ENCODE measurements at places on chromosomes 6 and 20.

- DNase-seq: no peak
Measured at GRCh38 chr20:23710771-23711170, 21.9 kb upstream of the CST4 start.

GRCh38 chr6:47714802-47715201, 16.4 kb downstream of the ADGRF4 start:
- DNase-seq: no peak

- DNase-seq: no peak
Measured at GRCh38 chr6:37173493-37174195, 3.7 kb downstream of the PIM1 start.

DNA sequence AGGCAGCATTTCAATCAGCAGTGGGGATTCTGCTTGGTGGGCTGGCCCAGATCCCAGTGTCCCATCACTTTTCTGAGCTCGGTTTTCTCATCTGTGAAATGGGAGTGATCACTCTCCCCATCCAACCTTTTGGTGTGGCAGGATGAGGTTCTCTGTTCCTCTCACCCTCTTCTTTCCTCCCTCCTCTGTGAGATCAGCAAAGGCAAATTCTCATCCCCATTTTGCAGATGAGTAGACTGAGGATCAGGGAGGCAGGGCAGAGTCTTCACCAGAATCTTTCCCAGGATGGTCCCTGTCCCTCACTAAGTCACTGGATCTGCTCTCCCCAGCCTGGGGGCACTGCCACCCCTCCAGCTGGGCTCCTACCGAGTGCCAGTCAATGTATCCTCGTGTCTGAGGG, 60.6 kb upstream of the SLC32A1 start:
- no peak for DNase-seq

DNA sequence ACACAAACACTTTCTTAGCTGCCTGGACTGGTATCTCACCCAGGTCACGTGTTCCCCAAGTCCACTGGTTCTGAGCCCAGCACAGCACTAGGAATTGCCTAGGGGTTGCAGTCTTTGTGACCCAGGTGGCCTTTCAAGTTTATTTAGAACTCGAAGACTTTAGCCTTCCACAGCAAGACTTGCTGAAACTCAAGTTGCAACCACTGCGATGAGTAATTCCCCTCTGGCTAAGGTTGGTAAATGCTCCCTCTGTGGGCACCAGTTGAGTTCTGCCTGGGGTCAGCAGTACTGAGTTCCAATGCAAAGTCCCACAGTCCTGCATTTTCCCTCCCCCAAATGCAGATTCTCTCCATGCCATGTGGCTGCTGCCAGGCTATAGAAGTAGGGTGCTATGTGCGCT, 77.6 kb upstream of the MOCS1 start:
- no peak for DNase-seq
